ENCODE measurements at places on chromosomes 4 and X.

DNA sequence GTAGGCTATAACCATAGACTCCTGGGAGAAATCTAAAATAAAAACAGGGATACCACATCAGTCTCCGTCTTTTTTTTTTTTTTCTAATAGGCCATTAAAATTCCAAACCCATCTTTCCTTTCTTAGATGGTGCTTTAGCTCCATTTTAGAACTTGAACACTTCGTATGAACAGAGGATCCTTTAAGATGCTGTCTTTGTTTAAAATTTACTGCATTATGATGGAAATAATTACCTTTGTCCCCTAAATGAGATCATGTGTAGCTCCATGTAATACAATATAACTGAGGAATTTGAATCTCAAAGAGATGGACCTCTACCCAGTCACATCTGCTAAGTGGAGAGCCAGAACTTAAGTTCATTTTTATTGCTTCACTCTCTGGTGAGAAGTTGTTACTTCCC, 47.9 kb downstream of the CEP135 start:
- DNase-seq: no peak

GRCh38 chr4:120304801-120305200, 238.2 kb upstream of the MAD2L1 start:
- DNase-seq: no peak

DNA sequence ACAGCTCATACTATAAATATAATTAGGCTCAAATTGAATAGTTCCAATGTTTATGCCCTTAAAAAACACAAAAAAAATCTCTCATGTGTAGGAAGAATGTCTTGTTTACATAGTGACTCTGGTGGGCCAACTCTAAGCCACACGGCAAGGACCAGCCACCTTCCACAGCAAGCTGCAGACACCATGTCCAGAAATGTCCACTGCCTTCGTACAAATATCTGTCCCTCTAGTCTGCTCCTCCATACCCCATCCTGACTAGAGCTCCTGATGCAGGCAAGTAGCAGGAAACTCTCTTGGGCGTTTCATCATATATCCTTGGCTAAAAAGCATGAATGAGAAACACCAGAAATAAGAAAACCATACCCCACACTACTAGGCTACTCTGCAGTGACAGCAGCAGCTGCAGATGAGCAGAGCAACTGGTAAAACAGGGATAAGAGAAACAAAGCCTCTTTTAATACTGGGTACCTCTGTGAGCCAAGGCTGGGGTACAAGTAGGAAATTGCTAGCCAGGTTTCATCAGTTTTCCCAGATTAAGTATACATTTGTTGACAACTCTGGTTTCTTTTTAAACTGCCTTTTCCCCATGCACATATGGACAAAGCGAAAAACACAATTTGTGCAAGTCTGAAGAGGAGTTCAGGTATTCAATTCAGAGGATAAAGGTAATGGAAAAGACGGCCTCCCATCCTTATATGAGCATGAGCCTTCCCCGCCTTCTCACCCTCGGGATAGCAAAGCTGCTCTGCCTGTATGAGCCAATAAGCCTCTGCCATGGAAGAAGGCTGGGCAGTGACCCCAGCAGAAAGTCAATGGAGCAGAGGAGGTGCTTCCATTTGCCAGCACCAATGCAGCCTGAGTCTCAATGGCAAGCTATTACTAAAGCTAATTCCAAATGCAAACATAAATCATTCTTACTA, 245.4 kb downstream of the DCLK2 start:
- DNase-seq: no peak

DNA sequence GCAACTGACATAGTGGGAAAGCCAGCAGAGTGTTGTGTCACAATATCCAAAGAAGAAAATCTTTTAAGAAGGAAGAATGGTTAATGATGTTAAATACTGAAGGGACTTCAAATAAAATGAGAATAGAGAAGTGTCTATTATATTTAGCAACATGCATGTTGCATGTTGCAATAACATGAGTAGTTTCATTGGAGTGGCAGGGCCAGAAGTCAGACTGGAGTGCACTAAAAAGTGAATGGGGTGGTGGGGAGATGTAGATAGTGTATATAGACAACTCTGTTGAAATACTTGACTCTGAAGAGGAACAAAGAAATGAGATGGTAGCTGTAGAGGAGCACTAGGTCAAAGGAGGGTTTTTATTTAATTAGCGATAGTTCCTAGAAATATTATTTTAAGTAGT, 9.5 kb upstream of the AMMECR1 start:
- DNase-seq: no peak

GRCh38 chr4:147773261-147774184, 41.6 kb downstream of the ARHGAP10 start:
- no peak for DNase-seq

GRCh38 chr4:72243641-72244040, 211.8 kb downstream of the NPFFR2 start:
- DNase-seq: no peak

DNA sequence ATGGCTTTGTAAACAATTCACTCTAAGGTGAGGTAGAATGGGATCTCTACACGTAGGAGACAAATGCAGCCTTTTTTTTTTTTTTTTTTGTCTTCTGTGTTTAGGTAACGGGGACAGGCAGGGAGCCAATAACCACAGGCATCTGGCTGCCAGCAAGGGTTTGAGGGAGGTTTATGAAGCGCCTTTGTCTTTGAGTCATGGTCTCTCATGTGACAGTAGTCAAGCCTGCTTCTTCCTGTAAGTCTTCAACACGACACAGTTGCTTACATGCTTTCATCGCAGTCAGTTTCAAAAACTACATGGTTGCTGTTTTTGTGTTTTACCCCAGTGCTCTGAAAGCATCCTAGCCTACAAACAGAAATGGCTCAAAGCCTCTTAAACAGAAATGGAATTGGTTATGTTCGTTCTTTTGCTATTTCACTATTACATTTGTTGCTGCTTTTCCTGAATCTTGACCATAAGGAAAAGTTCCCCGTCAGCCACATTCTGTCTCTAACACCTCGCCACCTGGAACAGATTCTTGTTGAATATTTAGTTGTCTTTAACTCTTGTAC, 127.8 kb upstream of the METTL14 start:
- no peak for DNase-seq

DNA sequence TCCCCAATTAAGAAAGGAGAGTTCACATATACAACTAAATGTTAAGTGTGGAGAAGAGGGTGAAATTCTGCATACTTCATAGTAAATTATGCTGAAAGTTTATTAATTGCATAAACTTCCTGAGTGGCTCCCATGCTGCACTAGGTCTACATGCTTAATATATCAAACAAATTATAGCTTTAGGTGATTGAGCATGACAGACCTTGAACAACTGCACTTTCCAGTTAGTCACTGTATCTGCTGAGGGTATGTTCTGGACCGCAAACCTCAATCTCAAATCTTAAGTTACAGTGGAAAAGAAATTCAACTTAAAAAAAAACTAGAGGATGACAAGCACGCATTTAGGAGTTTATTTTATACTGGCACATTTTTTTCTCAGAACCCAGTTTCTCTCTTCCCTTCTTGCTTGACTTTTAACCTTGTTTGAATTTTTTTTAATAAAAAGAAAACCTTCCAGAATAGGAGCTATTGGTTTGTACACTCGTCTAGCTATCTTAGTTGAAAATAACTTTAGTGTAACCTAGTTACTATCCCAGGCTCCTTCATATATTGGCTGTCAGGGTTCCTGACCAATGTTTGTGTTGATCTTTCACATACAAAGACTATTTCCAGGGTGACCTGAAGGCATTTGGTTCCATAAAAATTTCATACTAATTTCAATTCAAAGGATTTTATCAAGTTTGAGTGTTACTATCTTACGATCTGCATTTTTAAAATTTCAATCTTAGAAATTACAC, 10.2 kb upstream of the FAM120C start:
- DNase-seq: no peak

- DNase-seq: no peak
These were observed 559 bp upstream of the FAM47E start for GRCh38 chr4:76250962-76251361.
